ENCODE measurements at places on chromosomes 7 and 10. TPM values are rescaled to one million over a fixed set of nuclear protein-coding genes. Genes with fewer than 3 reads are reported as not detected.

LMOD2 gene
- polyA plus RNA-seq = not detected

TBXAS1 gene
- polyA plus RNA-seq = 10.5 TPM

KLF14 gene
- polyA plus RNA-seq = 0.44 TPM

ELMO1 gene
- polyA plus RNA-seq = 13.6 TPM

OR2A5 gene
- polyA plus RNA-seq = not detected

LSM5 gene
- 42.5 TPM for polyA plus RNA-seq

SEM1 gene
- 200 TPM for polyA plus RNA-seq

CLRN3 gene
- not detected for polyA plus RNA-seq

TMEM270 gene
- not detected for polyA plus RNA-seq

LEP gene
- polyA plus RNA-seq = 0.05 TPM

Data from adrenal gland (tissue), 19 donors.